ENCODE measurements at places on chromosomes 6 and 20.

- no peak for DNase-seq
Observed at GRCh38 chr6:49839162-49839561, 27.2 kb downstream of the CRISP1 start.

- DNase-seq: peak; percentile 64
Observed at GRCh38 chr6:34934516-34934915, 45.5 kb downstream of the ANKS1A start.

GRCh38 chr20:37986873-37987601, 46.2 kb downstream of the TTI1 start:
- DNase-seq: peak; percentile 50

DNA sequence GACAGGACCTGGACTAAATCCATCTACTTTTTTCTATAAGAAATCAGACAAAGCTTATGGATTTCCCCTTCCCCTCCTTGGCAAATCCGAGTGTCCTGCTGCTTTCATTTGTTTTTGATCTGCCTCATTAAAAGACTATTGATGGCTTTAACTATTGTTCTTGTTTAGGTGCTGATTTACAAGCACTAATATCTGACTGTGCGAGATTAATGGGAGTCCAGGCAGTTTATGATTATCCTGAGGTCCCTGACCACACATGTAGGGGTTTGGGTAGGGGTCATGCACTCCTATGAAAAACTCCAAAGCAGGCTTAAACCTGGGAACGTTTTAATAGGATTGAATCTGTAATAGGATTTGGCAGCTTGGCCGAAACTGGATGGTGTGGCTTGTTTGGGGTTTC, 317.5 kb upstream of the POU3F2 start:
- DNase-seq: no peak

GRCh38 chr6:134345789-134346188, 27.9 kb upstream of the SGK1 start:
- DNase-seq: no peak

DNA sequence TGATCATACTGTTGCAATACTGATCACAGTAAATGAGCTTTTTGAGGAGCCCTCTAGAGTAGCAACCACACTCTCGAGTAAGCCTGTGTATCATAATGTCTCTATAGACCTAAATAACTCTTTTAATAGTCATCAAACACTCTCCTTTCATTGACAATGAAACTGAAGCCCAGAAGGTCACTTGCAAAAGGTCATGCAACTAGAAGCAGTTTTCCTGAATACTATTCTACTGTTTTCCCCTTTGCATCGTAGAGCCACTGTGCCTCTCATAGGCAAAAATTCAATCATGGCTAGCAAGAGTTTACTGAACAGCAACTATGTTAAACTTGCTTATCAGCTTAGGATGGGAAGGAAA, 105.3 kb downstream of the HIVEP2 start:
- no peak for DNase-seq

- no peak for DNase-seq
Observed at GRCh38 chr6:142867355-142867801, 77.6 kb downstream of the HIVEP2 start.

GRCh38 chr6:166584155-166584554, 2.3 kb downstream of the RAMACL start:
- no peak for DNase-seq

- DNase-seq: no peak
Observed at GRCh38 chr6:169965657-169966311, 214.4 kb downstream of the ERMARD start.

- no peak for DNase-seq
Observed at GRCh38 chr6:144317736-144318135, 32.6 kb downstream of the UTRN start.

DNA sequence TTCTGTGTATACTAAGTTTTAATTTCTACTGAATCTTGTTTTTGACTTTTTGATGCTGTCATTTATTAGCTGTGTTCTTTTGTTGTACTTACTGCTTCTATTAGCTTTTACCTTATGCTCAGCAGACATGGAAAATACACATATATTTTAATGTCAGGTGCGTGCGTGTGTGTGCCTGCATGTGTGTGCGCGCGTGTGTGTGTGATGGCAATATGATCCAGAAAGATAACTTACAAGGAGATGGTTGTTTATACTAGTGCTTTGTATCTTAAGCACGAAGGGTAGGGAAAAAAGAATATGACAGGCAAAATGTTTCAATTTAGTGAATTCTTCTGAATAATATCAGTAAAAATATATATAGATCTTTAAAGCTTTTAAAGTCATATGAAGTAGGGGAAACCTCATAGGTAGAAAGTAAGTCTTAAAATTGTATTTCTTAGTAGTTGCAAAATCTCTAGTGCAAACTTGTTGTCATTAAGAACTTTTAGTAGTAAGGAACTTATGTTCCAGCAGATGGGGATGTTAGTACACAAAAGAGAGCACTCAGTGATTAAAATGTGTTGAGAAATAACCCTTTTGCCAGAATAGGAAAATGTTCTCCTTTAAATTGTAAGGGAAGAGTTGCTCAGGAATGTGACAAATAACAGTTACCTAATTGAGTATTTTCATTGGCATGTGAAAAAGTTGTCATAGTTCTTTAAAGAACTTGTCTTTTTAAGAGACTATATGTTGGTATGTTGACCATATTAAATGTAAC, 13.2 kb downstream of the QKI start:
- DNase-seq: no peak

DNA sequence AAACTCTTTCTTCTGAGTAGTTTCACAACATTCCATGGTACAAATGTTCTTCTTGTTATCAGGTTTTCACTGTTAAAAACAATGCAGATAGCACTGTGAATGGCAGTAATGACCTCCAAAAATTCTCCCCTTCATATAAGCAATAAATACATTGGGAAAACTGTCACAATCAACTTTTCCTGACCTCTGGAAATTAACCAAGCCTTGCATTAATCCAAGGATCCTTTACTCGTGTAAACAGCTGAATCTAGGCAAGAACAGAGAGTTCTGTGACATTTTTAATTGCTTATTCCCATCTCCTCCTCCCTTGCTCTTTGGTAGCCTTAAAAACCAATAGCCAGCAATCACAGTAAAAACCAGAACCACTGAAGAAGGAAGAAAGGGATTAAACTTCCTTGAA, 37.8 kb downstream of the FOXQ1 start:
- no peak for DNase-seq

DNA sequence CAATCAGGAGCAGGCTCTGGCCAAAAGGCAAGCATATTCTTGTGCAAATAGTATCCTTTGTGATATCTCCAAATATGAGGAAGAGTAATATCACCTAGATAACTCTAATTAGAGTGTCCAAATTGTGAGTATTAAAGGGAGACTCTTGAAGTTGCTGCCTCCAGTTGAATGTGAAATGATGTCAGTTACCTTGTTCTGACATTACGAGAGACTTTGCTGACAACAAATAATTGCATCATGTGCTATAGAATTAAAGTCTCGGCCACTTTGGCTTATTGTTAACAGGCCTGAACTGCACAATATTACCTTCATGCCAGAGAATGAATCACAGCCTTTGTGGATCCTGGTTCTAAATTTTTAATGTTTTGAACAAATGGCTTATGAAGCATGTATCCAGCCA, 106.5 kb downstream of the AIG1 start:
- DNase-seq: no peak

DNA sequence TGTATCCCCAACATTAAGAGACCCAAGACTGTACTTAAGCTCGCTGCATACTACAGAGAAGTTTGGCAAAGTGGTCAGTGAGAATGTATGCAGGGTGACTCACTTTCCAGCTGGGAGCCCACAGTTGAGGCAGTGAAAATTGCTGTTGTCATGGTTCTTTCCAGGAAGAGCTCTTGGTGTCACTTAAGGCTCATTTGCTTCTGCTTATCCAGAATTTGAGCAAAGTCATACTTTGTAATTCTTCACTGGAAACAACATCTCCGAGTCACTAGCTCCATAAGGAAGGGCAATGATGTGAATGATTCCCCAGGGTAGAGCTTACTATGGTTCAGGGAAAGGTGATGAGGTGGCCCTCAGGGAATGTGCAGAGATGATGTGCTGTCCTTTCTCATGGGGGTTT, 65.4 kb upstream of the FBXL4 start:
- no peak for DNase-seq

GRCh38 chr6:124640432-124640831, 321.8 kb upstream of the RNF217 start:
- DNase-seq: no peak

GRCh38 chr6:79280756-79281155, 46.3 kb upstream of the HMGN3 start:
- DNase-seq: no peak

- DNase-seq: no peak
Observed at GRCh38 chr20:20401991-20402390, 34.1 kb downstream of the INSM1 start.

DNA sequence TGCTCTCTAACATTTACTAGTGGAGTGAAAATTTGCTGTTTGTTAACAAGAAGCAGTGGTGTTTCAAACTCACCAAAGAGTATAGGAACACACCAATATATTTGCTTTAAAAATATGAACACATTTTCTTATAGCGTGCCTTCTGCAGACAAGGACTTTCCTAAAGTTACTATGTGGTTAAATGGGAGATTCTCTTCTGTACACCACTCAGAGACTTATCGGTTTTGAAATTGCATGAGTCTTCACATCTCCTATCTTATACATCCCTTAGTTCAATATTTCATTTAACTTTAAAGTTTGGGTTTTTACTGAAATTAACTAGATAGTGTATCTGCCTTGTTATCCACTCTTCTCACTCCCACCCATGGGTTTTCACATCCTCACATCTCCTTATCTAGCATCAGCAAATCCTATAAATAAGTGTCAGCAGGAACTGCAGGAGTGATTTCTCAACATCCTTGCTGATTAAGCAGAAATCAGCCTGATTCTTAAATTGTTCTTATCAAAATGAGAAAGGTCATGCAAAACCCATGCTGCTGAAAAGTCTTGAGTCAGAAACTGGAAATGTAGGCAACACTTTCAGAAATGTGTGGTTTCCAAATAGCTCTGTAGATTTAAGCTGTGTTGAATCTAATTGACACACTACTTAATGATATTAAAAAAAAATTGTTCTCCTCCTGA, 1075.6 kb upstream of the GJE1 start:
- DNase-seq: no peak

DNA sequence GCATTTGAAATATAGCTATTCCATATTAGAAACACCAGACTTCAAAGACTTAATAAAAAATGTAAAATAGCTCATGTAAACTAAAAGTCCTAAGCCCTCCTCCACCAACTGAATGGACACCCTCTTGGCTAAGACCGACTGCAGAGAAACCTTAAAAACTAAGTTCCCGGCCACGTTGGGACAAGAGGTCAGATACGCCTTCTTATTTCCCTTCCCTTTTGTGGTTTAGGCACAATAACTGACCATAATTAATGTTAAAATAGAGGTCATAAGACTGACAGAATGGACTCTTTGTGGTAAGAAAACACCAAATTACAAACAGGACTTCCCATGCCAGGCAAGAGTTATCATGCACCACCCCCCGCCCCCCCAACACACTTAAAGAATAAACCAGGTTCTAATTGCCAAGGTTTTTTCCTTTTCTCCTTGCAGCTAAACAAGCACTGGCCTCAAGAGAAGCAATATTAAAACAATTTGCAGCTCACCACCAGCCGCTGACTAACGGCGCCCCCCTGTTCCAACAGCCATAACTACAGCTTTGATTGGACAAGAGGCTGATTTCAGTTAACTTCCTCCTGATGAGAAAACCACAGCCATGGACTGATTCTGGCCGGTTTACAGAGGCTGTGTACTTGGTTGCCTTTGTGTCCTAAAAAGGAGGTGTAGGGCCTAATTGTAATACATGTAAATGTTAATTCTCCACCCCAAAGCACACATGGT, 10.7 kb upstream of the LAMP5 start:
- no peak for DNase-seq

- DNase-seq: no peak
Observed at GRCh38 chr6:144485531-144485930, 200.4 kb downstream of the UTRN start.

GRCh38 chr6:31610968-31611367, 4.1 kb upstream of the AIF1 start:
- DNase-seq: no peak

DNA sequence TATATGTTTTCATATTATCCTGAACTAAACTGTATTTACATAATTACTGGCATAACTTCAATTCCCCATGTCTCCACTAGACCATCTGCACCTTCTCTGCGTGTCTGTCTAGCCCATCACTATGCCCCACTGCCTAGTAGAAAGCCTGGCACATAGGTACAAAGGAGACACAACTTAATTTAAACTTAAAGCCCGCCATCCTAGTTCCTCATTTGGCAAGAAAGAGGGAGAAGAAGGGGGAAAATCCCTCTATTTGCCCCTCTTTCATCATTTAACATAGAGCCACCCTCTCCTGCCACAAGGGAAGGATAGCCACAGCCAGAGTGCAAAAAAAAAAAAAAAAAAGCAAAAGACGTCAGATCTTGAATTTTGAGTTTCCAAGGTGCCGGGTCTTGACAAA, 1.8 kb downstream of the PKIG start:
- no peak for DNase-seq

DNA sequence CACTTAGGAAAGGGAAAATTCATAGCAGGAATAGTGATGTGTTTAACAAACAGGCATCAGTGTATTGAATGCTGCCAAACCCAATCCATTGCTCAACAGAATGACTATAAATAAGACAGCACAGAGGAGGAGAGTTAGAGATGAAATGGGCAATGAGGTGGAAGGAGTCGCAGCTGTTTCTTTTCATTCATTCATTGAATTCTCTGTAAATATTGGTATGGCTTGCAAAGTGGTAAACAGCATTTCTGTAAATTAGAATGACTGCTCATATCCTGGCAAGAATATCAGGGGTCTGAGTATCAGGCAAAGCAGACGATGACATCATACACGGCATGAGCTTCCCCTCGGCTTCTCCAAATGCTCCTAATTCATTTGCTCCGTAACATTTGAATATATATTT, 703.6 kb upstream of the SLC35B3 start:
- DNase-seq: no peak

DNA sequence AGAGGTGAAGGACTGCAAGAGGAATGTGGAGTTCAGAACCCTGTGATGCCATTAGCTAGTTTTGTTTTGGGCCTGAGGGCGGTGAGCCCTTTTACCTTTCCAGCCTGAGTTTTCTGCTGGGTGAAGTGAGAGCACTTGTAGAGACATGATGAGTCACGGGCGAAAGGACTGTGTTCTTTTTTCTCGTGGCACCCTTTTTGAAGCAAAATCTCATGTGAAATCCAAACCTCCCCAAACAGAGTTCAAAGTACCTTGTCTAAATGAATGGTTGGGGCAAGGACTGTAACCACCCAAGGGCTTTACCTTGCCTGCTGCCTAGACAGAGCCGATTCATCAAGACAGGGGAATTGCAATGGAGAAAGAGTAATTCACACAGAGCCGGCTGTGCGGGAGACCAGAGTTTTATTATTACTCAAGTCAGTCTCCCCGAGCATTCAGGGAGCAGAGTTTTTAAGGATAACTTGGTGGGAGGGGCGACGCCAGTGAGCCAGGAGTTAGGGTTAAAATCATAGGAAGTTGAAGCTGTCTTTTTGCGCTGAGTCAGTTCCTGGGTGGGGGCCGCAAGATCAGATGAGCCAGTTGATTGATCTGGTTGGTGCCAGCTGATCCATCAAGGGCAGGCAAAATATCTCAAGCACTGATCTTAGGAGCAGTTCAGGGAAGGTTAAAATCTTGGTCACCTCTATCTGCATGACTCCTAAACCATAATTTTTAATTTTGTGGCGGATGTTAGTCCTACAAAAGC, 25.8 kb downstream of the SAMD5 start:
- no peak for DNase-seq

GRCh38 chr6:38337819-38338465, 301.8 kb downstream of the BTBD9 start:
- no peak for DNase-seq

- DNase-seq: no peak
Observed at GRCh38 chr6:126176282-126176681, 163.6 kb upstream of the CENPW start.

- no peak for DNase-seq
Observed at GRCh38 chr6:166489301-166490155, 97.0 kb downstream of the RAMACL start.

All from thoracic aorta (tissue), 2 donors.